ENCODE measurements at places on chromosomes 3 and 15. TPM values are rescaled to one million over a fixed set of nuclear protein-coding genes. Genes with fewer than 3 reads are reported as not detected.
A peak's percentile ranks its signal among the peaks of the same experiment; 100 is the strongest.

GRCh38 chr3:189820365-189820720, 189.2 kb downstream of the TP63 start:
- H3K27me3 ChIP-seq: no peaks in the 10 kb centered on the region
- H3K27ac ChIP-seq: no peak overlapping the region
- no peak for DNase-seq

DNA sequence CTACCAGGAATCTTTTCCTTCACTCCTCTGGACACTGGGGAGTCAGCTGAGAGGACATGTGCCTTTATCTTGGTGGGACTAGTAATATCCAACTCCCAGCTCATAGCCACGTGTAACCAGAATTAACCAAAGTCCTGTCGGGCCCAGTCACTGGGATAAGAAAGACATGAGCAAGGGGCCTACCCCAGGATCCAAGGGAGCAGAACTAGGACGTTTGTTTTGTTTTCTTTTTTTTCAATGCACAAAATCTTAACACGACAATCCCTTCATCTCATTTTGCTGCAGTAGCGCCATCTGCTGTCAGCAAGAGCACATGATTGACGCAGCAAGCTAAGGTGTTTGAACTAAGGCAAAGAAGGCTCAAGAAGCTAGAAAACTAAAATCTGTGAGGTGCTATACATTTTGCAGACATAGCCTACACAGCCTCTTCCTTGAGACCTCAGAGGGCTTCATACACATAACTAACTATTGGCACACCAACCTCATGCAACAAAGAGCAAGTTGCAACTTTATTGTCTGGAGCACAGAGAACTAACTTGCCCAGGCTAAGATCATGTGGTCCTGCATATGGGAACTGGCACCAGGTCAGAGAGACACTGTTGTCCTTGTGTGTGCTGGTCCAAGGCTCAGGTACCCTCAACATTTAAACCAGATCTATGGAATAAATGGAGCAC, 43.6 kb downstream of the RLBP1 start:
- peak; percentile 70 for DNase-seq
- H3K4me3 ChIP-seq: no peak overlapping the region
- H3K27me3 ChIP-seq: no peaks in the 10 kb centered on the region
- peaks cover 10% of the 10 kb centered on the region for H3K36me3 ChIP-seq
- no peak overlapping the region for H3K27ac ChIP-seq

DNA sequence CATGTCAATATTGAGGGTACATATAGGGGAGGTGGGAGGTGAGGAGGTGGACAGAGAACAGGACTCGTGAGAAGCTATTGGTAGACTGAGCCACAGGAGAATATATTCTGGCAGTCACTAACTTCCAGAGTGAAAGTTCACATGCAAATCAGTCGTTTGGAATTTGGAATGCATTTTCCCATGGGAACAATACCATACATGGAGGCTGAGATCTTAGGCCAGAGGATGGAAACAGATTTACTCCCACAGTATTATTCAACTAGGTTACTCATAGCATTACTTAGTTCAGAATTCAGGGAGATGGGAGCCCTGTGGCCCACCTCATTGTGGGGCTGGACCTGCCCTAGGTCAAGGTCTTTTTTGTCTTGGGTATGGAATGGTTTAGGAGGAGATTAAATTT, 36.4 kb upstream of the ABHD2 start:
- H3K27ac ChIP-seq: no peak overlapping the region
- H3K36me3 ChIP-seq: no peaks in the 10 kb centered on the region
- peaks cover 8% of the 10 kb centered on the region for H3K4me1 ChIP-seq
- H3K4me3 ChIP-seq: no peak overlapping the region
- DNase-seq: no peak
- H3K27me3 ChIP-seq: no peaks in the 10 kb centered on the region

DNA sequence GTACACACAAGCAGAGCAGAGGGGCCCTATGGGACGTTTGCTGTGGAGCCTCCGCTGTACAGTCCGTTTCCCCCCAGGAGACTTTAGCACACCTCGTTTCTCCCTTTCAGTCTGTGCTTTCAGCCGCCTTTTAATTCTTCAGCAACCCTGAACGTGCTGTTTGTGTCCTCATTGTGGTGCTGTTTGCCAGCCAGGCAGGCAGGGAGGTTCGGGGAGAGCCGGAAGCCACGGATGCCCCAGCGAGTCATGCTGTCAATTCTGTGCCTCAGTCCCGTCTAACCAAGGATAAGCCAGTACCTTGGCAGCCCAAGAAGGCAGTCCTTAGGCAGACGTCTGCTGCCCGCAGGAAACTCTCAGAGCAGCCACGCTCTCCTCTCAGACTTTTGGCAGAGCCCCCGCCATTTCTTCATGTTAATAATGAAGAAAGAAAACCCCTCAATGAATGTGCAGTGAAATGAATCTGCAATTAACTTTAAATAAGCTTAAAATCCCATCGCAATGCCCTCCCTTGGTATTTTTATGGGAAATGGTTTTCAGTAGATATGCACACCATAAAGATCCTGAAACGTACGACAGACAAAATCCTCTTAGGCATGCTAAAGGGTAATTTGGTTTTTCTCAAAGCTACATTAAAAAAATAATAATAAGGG, 158.6 kb downstream of the UACA start:
- H3K4me1 ChIP-seq: no peaks in the 10 kb centered on the region
- DNase-seq: no peak
- no peaks in the 10 kb centered on the region for H3K36me3 ChIP-seq
- no peak overlapping the region for H3K27ac ChIP-seq
- no peaks in the 10 kb centered on the region for H3K27me3 ChIP-seq

- no peaks in the 10 kb centered on the region for H3K36me3 ChIP-seq
- H3K4me3 ChIP-seq: no peak overlapping the region
- H3K27ac ChIP-seq: no peak overlapping the region
- no peaks in the 10 kb centered on the region for H3K27me3 ChIP-seq
Observed at GRCh38 chr15:27358751-27359434, 387.9 kb downstream of the GABRG3 start.

DNA sequence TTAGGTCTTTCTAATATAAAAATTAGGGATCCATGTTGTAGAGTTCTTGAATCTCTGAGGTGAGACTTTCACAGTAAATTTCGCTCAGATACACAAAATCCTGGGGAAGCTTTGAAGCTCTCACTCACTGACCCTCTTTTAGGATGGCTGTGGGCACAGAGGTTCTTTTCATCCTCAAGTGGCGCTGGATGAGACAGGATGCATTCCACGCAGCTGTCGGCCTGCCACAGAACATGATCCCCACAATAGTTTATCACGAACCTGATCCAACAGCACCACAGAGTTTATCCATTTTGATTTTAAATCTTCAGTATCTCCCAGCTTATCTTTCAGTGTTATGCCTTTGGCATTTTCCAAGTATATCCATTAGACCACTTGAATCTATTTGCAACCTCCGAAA, 91.9 kb downstream of the WDR76 start:
- no peaks in the 10 kb centered on the region for H3K27me3 ChIP-seq
- no peaks in the 10 kb centered on the region for H3K36me3 ChIP-seq
- H3K27ac ChIP-seq: no peak overlapping the region
- H3K4me1 ChIP-seq: no peaks in the 10 kb centered on the region

- no peak overlapping the region for H3K27ac ChIP-seq
- no peaks in the 10 kb centered on the region for H3K4me1 ChIP-seq
- H3K36me3 ChIP-seq: no peaks in the 10 kb centered on the region
- H3K27me3 ChIP-seq: no peaks in the 10 kb centered on the region
Observed at GRCh38 chr15:59953392-59953883, 50.7 kb upstream of the FOXB1 start.

GRCh38 chr3:146166415-146166821, 5.4 kb upstream of the PLOD2 start:
- no peaks in the 10 kb centered on the region for H3K36me3 ChIP-seq
- H3K4me1 ChIP-seq: no peaks in the 10 kb centered on the region
- no peak for DNase-seq
- peaks cover 8% of the 10 kb centered on the region for H3K27me3 ChIP-seq
- H3K4me3 ChIP-seq: no peak overlapping the region
- H3K27ac ChIP-seq: no peak overlapping the region

GRCh38 chr3:180265551-180265950, 228.8 kb upstream of the PEX5L start:
- DNase-seq: no peak
- no peaks in the 10 kb centered on the region for H3K36me3 ChIP-seq
- no peaks in the 10 kb centered on the region for H3K4me1 ChIP-seq
- H3K4me3 ChIP-seq: no peak overlapping the region
- no peak overlapping the region for H3K27ac ChIP-seq

DNA sequence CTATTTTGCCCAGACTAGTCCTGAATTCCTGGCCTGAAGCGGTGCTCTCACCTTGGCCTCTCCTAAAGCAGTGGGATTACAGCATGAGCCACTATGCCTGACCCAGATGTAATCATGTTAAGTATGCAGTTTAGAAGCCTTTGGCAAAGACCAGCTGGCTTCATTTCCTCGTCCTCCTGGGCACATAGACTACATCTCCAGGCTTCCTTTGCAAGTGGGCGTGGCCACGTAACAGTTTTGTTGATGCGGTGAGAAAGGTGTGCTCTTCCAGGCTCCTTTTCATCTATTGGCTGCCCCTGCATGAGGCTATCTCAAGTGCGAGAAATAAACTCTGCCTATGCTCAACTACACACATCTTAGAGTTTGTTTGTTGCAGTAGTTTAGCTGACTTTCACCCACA, 13.0 kb downstream of the SV2B start:
- no peaks in the 10 kb centered on the region for H3K36me3 ChIP-seq
- H3K4me1 ChIP-seq: no peaks in the 10 kb centered on the region

GRCh38 chr15:84037301-84037700, 198.3 kb upstream of the GOLGA6L4 start:
- peaks cover 5% of the 10 kb centered on the region for H3K27me3 ChIP-seq
- H3K4me1 ChIP-seq: no peaks in the 10 kb centered on the region
- no peak overlapping the region for H3K4me3 ChIP-seq

DNA sequence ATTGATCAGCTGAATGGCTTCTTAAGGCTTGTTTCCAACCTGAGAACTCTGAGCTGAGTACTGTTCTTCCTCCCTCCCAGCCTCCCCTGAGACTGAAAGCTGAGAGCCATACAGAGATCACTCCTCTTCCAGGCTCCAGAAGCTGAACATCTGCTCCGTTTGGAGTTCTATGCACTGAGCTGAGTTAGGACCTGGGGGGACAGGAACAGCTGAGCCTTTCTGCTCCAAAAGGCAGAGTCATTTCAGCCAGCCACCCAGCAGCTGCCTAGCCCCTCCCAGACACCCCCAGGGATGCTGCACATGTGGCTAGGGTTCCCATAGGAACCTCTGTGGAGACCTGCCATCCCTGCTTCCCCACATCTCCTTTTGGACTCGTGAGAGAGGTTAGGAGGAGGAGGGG, 64.2 kb upstream of the GLCE start:
- H3K4me1 ChIP-seq: no peaks in the 10 kb centered on the region
- H3K36me3 ChIP-seq: no peaks in the 10 kb centered on the region
- H3K4me3 ChIP-seq: no peak overlapping the region
- no peak for DNase-seq

DNA sequence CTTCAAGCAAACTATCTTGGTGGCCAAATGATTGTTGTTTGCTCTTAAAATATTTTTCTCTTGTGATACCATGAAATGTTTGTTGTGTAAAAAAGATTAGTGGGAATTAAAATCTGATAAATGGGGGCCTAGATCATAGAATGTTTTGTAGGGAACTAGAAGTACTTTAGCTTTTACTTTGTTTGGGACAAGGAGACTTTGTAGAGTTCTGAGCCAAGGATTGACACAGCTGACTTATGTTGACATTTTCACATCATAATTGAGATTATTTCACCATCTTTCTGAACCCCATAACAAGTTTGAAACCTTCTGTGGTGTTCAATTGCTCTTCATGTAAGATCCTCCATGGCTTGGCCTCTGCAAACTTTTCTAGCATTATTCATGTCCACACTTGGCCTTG, 235.4 kb downstream of the NLGN1 start:
- H3K27me3 ChIP-seq: no peaks in the 10 kb centered on the region
- no peak overlapping the region for H3K27ac ChIP-seq
- no peak overlapping the region for H3K4me3 ChIP-seq
- no peaks in the 10 kb centered on the region for H3K4me1 ChIP-seq
- no peak for DNase-seq

DNA sequence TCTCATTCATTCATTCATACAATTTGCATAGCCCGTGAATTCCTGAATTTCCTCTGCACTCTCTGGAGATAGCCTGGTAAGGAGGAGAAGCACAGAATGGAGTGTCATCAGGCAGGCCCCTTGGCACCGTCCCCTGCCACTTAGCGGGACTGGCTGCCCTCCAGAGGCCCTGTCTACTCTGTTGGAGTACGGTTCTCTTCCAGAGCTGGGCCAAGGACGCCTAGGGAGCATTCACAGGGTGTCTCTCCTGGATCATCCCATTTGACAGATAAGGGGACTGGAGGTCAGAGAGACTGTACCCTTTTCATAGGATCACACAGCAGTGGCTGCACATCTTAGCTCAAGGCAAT, 48.0 kb downstream of the PTH1R start:
- peaks cover 55% of the 10 kb centered on the region for H3K36me3 ChIP-seq
- no peak overlapping the region for H3K4me3 ChIP-seq
- DNase-seq: no peak
- H3K27ac ChIP-seq: no peak overlapping the region

- no peak for DNase-seq
- no peaks in the 10 kb centered on the region for H3K36me3 ChIP-seq
- H3K4me1 ChIP-seq: no peaks in the 10 kb centered on the region
- no peaks in the 10 kb centered on the region for H3K27me3 ChIP-seq
Observed at GRCh38 chr3:13559764-13560525, 11.0 kb downstream of the FBLN2 start.

DNA sequence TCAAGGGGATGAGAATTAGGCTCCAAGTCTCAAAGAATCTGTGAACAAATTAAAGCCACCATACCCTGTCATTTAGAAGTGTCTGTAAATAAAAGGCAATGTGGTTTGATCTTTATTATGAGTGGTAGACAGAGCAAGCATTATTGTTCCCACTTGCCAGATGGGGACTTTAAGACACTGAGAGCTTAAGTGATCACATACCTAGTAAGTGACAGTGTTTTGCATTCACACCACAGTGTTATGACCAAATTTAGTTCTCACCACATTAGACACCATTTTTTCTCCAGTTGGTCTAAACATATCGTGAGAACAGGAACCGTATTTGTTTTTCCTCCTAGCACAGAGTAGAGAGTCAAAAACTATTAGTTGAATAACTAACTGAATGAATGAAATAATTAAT, 13.2 kb upstream of the ZBED2 start:
- H3K36me3 ChIP-seq: peaks cover 15% of the 10 kb centered on the region
- H3K4me1 ChIP-seq: peaks cover 43% of the 10 kb centered on the region
- no peaks in the 10 kb centered on the region for H3K27me3 ChIP-seq

DNA sequence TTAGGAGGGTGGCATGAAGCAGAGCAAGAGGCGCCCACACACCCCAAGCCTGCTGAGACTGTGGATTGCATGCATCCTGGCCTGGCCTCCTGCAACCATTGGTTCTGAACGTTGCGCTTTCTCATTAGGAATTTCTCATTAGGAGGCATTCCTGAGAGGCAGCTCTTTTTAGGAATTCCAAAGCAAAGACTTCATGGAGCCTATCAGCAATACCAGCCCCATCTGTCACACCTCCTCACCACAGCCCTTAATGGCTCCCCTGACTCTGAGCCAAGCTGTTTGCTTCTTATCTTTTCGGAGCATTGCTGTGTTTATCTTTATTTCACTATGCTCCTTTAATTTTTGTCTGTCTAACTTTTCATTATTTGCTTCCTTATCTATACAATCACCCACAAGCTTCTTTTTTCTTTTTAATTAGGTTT, 226.9 kb downstream of the CACNA2D3 start:
- no peak overlapping the region for H3K4me3 ChIP-seq
- no peaks in the 10 kb centered on the region for H3K36me3 ChIP-seq
- H3K27ac ChIP-seq: no peak overlapping the region
- H3K27me3 ChIP-seq: no peaks in the 10 kb centered on the region
- H3K4me1 ChIP-seq: no peaks in the 10 kb centered on the region

TMC3 gene
- not detected for total RNA-seq

GOLGA6L4 gene
- total RNA-seq: 0.62 TPM

CA12 gene
- not detected for total RNA-seq

Measured in CD8-positive, alpha-beta memory T cell (primary cell).